ENCODE measurements at places on chromosomes 12 and 14.
A peak's percentile ranks its signal among the peaks of the same experiment; 100 is the strongest.

GRCh38 chr12:95143621-95144205, 70.3 kb upstream of the NR2C1 start:
- no peak for DNase-seq

- DNase-seq, result no peak
Measured at GRCh38 chr14:60789656-60790055, 55.1 kb downstream of the MNAT1 start.

- DNase-seq, result no peak
Measured at GRCh38 chr12:123744836-123745235, 17.3 kb upstream of the DNAH10 start.

DNA sequence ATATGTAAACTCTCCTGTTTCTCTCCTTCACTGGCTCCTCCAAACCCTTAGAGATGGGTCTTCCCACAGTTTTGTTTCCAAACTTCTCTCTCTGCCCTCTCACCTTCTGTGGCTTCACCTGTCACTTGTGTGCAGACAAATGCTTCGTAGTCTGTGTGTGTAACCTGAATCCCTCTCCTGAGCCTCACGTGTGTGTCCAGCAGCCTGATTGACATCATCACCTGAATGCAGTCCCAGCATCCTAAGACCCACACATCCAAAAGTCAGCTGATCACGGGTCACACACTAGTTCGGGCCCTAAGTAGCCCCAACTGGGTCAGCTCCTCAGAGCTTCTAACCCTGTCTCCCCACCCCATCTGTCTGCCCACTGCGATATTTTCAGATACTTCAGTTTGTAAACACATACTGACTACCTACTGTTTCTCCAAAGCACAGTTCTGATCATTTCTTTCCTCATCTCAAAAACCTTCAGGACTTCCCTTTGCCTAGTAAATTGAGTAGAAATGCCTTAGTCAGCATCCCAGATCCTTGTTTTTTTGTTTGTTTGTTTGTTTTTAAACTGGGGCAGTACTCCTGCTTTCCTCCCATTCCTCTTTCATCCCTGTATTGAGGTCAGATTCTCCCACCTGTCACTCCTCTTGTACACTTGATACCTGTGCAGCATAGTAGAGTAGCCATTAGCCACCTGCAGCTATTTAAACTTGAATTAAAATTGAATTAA, 23.7 kb downstream of the FNTB start:
- DNase-seq, result no peak

DNA sequence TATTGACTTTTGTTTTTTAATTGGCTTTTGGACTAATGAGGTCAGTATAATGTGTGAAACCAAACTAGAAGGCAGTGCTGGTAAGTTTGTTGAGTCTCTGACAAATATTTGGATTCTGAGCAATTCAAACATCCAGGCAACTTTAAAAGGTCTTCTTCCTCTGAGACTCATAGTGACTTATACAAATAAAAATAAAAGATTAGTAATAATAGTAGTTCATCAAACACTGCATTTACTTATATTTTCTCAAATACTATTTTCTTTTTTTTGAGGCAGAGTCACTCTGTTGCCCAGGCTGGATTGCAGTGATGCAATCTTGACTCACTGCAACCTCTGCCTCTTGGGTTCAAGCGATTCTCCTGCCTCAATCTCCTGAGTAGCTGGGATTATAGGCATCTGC, 337.9 kb downstream of the DAD1 start:
- no peak for DNase-seq

- DNase-seq, result no peak
Measured at GRCh38 chr12:2266666-2267620, 214.2 kb downstream of the CACNA1C start.

DNA sequence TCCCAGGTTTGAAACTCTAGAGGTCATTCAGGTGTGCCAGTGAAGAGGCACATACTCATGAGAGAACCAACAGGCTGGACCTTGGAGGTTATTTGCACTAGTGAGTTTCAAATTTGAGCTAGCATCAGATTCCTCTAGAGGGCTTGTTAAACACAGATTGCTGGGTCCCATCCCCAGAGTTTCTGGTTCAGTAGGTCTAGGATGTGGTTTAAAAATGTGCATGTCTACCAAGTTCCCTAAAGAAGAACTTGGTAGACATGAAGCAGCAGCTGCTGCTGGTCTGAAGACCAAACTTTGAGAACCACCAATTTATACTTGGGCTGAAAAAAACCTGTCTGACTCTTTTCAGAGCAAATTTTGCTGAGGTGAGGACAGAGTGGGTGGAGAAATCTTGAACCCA, 61.7 kb downstream of the SUSD6 start:
- no peak for DNase-seq

DNA sequence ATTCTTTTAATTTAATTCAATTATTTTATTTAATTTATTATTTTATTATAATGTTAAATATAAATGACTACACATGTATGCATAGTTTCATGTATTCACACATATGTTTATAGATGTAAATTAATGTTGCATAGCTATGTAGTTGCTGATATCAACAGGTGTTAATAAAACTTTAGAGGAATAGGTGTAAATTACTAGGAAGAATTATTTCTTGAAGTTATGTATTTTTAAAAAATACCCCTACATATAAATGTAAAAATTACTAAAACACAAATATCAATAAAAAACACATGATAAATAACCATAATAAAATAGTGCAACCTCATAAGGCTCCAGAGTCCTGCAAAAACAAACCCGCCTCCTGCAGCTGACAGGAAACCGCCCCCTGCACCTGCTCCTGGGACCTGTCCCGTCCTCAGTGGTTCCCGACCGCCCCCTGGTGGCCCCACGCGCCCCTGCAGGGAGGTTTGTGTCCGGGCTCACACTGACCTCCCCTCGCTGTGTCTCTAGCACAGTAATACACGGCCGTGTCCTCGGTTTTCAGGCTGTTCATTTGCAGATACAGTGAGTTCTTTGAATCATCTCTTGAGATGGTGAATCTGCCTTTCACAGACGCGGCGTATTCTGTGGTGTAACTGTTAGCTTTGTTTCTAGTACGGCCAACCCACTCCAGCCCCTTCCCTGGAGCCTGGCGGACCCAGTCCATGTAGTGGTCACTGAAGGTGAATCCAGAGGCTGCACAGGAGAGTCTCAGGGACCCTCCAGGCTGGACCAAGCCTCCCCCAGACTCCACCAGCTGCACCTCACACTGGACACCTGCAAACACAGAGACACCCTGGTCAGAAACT, 1264.0 kb downstream of the TMEM121 start:
- DNase-seq, result no peak

DNA sequence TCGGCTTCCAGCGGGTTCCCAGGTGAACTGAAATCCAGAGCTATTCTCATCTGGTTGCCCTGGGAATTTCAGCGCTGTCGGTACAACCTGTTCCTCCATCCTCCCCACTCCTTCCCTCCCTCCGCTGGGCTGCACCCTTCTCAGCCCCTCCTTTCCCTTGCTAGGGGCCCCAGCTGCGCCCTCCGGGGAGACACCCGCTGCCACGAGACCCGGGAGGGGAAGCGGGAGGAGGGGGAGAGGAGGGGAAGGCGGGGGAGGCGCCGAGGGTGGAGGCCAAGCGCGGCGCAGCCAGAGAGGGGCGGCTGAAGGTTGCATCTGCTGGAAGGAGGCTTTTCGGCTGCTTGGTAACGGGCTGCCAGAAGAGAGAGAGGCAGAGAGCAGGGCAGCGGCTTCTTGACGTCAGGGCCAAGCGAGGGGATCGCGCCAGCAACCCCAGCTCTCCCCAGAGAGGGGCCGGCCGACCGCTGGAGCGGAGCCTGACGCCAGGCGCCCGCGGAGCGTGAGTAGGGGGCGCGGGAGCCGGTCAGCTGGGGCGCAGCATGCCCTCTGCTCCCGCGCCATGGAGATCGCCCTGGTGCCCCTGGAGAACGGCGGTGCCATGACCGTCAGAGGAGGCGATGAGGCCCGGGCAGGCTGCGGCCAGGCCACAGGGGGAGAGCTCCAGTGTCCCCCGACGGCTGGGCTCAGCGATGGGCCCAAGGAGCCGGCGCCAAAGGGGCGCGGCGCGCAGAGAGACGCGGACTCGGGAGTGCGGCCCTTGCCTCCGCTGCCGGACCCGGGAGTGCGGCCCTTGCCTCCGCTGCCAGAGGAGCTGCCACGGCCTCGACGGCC, at the start of gene KCNA5:
TSS of gene KCNA5 (plus strand) at position 291 of the 831 bp plus-strand sequence. CDS start at position 560, 269 bp downstream.
- no peak for DNase-seq

GRCh38 chr12:89084751-89085150, 267.6 kb downstream of the DUSP6 start:
- peak; percentile 74 for DNase-seq

DNA sequence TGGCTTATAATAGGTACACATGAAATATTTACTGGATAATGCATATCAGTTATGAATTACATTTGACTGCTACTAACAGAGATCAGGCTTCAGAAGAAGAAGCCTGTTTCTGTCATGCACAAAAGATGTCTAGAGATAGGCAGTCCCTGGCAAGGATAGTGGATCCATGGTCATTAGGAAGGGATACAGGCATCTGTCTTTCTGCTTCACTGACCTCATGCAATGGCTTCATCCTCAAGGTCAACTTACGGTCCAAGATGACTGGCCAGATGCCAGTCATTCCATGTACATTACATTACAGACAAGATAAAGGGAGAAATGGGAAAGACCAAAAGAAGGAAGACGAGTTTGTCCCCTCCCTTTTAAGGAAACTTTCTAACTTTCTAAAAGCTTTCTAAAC, 94.0 kb downstream of the NUAK1 start:
- DNase-seq, result no peak

- no peak for DNase-seq
Measured at GRCh38 chr12:53510181-53510812, 3.0 kb upstream of the NPFF start.

GRCh38 chr12:48615681-48616080, 45.8 kb upstream of the LALBA start:
- no peak for DNase-seq

GRCh38 chr12:105214148-105214547, 21.8 kb downstream of the APPL2 start:
- DNase-seq, result no peak

GRCh38 chr12:80353254-80353653, 90.8 kb upstream of the PTPRQ start:
- peak; percentile 46 for DNase-seq
